ENCODE measurements at places on chromosomes 5 and 9.
A peak's percentile ranks its signal among the peaks of the same experiment; 100 is the strongest.

DNA sequence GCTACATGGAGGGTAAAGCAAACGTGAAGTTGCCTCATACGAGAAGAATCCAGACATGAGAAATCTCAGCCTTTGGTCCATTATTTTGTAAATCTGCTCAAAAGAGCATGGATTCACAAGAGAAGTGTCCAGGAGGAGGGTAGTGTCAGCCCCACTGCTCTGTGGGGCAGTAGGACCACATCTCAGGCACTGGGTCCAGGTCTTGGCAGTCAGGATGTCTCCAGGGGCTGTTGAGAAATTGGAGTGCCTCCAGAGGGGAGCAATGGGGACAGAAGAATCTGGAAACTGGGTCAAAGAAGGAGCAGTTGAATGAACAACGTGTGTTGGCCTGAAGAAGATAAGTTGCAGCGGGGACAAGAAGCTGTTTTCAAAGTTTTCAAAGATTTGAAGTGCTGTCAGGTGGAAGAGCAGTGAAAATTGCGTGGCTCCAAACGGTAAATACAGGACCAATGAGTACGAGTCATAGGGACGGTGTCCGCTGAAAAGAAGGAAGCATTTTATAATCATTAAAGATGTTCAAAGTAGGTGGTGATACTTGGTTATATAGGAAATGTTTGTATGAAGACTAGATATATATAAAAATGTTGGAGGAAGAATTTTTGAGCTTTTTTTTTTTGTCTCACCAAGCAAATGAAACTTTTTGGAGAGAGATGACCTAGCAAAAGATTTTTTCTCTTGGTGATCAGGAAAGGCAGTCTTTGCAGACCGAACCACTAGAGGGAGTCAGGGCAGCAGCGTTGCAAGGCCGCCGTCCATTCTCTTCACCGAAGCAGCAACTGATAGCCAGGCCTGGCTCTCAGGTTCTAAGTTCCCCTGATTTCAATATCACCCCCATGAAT lies 57.1 kb upstream of the ZBED3 start:
- ATAC-seq: peak; percentile 79

- no peak for ATAC-seq
These were observed 11.5 kb downstream of the ATG12 start for GRCh38 chr5:115829913-115830312.

GRCh38 chr5:2381070-2381469 lies 370.4 kb downstream of the IRX2 start:
- no peak for ATAC-seq

GRCh38 chr9:136562746-136563495 lies 17.1 kb upstream of the NOTCH1 start:
- no peak for ATAC-seq

GRCh38 chr5:151351671-151352070 lies 4.3 kb upstream of the SLC36A2 start:
- ATAC-seq: no peak
